Esophagus muscularis mucosa (tissue), 4 donors: ENCODE measurements at places on chromosomes 5 and 9. TPM values are rescaled to one million over a fixed set of nuclear protein-coding genes. Genes with fewer than 3 reads are reported as not detected.

Gene FIBCD1
- 0.42 TPM for total RNA-seq

Gene ZDHHC11
- total RNA-seq = 10.0 TPM

Gene TNFSF15
- total RNA-seq = 0.33 TPM

Gene ANKRD31
- total RNA-seq = 0.11 TPM

Gene PHF24
- total RNA-seq = 0.78 TPM

DNA sequence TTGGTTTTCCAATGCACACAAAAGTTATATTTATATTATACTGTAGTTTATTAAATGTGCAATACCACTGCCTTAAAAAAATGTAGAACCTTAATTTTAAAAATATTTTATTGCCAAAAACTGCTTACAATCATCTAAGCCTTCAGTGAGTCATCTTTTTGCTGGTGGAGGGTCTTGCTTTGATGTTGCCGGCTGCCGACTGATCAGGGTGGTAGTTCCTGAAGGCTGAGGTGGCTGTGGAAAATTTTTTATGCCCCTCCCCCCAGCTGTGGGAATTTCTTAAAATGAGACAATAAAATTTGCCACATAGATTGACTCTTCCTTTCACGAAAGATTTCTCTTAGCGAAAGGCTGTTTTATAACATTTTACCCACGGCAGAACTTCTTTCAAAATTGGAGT, 75.9 kb upstream of the SLC25A51 start:
- H3K27ac ChIP-seq = no peak overlapping the region
- H3K4me3 ChIP-seq = no peak overlapping the region
- no peak for DNase-seq
- H3K36me3 ChIP-seq = no peaks in the 10 kb centered on the region
- peaks cover 16% of the 10 kb centered on the region for H3K4me1 ChIP-seq

- no peaks in the 10 kb centered on the region for H3K27me3 ChIP-seq
- H3K36me3 ChIP-seq = no peaks in the 10 kb centered on the region
- DNase-seq = no peak
- no peaks in the 10 kb centered on the region for H3K4me1 ChIP-seq
- H3K27ac ChIP-seq = no peak overlapping the region
Observed at GRCh38 chr5:163772644-163773043, 267.2 kb downstream of the MAT2B start.

DNA sequence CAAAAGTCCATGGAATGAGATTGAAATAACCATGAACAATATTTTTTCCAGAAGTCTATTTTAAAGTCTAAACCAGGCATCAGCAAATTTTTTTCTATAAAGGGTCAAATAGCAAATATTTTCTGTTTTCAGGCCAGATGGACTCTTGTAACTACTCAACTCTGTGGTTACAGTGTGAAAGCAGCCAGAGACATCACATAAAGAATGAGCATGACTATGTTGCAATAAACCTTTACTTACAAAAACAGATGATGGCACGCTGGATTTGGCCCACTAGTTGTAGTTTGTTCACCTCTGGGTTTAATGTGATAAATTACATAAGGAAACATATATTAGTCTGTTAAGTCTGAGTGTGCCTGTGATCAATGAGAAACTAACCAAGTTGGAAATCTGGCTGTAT, 319.2 kb downstream of the TRPM3 start:
- peaks cover 3% of the 10 kb centered on the region for H3K27me3 ChIP-seq
- no peaks in the 10 kb centered on the region for H3K36me3 ChIP-seq
- H3K4me3 ChIP-seq = no peak overlapping the region
- H3K4me1 ChIP-seq = no peaks in the 10 kb centered on the region

DNA sequence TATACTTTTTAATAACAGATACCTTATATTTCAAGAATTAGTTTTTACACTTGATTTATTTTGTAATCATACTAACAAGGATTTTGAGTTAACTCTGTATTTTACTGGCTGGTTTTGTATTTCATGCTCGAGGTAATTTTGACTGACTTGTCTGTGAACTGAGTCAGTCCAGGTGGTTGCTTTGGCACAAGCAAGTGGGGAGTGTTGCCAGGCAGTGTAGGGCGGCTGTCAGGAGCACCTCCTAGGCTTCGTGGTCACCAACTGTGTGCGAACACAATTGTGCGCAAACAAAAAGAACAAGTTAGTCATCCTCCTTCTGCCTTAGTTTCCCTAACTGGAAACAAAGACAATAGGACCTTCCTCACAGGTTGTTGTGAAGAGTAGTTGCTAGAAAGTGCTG, 286.3 kb downstream of the ADGRV1 start:
- no peak for DNase-seq
- H3K4me3 ChIP-seq = no peak overlapping the region
- no peaks in the 10 kb centered on the region for H3K27me3 ChIP-seq
- H3K27ac ChIP-seq = no peak overlapping the region
- no peaks in the 10 kb centered on the region for H3K4me1 ChIP-seq

- no peak overlapping the region for H3K27ac ChIP-seq
- peaks cover 41% of the 10 kb centered on the region for H3K36me3 ChIP-seq
- H3K27me3 ChIP-seq = no peaks in the 10 kb centered on the region
- no peak overlapping the region for H3K4me3 ChIP-seq
Observed at GRCh38 chr5:1826235-1826980, 25.2 kb downstream of the NDUFS6 start.

DNA sequence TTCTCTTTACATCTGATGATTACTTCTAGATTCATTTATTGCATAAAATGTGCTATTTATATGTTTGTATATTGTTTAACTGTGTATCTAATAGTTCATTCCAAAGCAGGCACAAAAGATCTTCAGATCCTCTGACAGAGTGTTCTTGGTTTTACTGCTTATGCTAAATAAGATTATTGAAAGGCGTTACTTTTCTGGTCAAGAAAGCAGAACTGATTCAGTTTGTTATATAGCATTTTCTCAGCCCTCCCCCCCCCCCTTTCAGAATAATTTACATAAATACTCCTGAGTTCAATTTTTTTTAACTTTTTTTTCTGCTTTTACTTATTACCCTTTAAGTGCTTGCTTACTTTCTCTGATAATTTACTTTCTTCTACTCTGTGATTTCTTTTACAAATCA, 15.4 kb downstream of the CDC42SE2 start:
- no peak for DNase-seq
- H3K4me3 ChIP-seq = no peak overlapping the region
- no peaks in the 10 kb centered on the region for H3K27me3 ChIP-seq
- H3K27ac ChIP-seq = no peak overlapping the region
- peaks cover 9% of the 10 kb centered on the region for H3K4me1 ChIP-seq

- H3K4me3 ChIP-seq = no peak overlapping the region
- no peaks in the 10 kb centered on the region for H3K27me3 ChIP-seq
- no peak for DNase-seq
Observed at GRCh38 chr5:33184367-33184766, 256.4 kb upstream of the TARS1 start.
